Hematopoietic multipotent progenitor cell treated with erythropoietin and hydrocortisone succinate and interleukin-3 and kit ligand, for 17 days (in vitro differentiated cells): ENCODE measurements at places on chromosomes 13 and 19.

GRCh38 chr13:22027566-22027965 lies 356.7 kb downstream of the FGF9 start:
- DNase-seq = no peak

DNA sequence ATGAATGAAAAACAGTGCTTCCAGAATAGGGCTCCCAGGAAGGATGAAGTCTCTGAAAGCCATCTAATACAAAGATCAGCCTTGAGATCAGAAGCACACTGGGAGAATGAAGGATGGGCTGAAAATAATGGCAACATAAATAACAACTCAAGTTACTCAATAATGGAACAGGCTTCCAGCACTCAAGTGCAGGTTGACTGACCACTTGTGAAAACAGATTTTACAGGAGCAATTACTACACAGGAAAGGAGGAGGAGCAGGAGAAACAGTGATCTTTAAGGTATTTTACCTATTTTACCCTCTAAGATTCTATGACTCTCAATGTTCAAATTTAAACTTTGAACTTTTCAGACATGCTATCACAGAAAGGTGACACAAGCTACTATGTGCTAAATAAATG lies 106.0 kb downstream of the USP12 start:
- DNase-seq = no peak

DNA sequence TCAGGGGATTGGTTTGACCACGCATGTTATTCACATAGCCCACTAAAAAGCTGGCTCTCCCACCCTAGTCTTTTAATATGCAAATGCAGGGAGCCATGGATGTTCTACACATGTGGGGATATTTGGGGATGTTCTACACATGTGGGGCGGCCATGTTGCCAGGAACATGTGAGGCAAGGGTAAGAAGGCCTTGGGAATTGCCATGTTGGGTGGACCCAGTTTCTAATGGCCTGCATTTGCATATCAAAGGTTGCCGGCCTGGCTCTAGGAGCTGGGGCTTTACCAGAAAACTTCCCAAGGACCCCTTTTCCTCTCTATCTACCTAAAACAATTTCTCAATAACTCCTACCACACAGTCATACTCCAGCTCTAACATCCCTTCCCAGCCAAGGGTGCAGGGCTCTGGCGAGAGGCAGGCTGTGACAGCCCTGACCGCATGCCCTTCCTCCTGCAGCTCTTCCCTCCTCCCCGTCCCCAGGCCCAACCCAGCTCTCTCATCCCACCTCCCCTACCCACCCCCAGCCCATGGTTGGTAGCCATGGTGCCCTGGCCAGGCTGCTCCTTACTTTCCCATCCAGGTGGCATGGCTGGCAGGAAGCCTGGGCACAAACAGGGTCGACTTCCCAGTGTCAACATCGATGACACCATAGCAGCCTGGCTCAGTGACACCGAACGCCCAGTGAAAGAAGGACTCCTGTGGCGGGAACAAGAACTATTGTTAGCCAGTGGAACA lies 11.0 kb downstream of the PEPD start:
- no peak for DNase-seq

- no peak for DNase-seq
Measured at GRCh38 chr19:33715462-33715861, 81.2 kb upstream of the KCTD15 start.

- peak; percentile 63 for DNase-seq
Measured at GRCh38 chr19:56066152-56067023, 54.7 kb downstream of the ZNF787 start.

DNA sequence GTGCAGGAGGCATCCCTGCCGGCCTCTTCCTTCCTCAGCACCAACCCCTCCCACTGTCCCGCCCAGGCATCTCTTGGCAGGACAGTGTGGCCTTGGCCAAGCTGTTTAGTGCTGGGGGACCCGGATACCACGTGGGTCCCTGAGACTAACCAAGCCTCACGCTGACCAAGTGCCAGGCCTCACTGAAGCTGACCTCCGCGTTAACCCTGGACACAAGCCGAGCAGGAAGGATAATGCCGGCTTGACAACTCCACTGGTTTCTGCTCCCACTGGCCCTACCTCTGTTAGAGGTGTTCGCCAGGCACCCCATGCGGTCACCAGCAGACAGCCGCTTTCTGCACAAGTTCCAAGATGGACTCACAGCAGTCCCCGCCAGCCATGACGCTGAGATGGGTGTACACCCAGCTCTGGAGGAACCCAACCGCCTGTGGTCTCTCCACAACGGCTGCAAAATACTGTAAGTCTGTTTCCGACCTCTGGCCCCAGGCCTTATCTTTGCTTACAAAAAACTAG lies 12.4 kb downstream of the GRTP1 start:
- no peak for DNase-seq

DNA sequence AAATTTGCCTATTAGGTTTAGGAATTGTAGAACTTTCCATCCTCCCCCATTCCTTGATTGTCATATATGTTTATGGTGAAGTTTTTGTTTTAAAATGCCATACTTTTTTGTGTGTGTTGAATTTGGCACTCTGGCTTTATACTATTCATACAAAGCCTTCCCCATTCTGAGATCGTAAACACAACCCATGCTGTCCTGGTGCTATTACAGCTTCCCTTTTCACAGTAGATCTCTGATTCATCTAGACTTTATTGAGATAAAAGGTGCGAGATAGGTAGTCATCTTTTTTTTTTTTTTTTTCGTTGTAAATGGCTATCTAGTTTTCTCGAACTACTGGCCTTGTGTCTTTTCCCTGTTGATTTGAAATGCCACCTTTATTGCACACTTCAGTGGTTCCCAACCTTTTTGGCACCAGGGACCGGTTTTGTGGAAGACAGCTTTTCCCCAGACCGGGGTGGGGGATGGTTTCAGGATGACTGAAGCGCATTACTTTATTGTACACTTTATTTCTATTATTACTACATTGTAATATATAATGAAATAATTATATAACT lies 94.6 kb downstream of the LRCH1 start:
- DNase-seq = no peak

DNA sequence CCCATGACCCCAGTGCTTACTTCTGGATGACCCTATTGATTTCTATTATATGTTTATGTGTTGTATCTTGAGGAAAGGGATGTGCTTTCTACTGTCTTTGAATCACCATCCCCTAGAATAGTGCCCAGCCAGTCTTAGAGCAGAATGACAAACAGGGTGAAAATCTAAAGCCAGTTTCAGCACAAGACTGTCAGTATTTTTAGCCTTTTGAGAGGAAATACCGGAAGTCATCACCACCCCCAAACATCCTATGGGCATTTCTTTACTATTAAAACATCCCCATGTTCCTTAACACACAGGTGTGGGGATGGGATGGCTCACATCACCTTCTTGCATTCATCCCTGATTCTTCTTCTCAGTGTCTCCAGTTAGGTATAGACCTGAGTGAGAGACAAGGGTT lies 52.1 kb upstream of the UBE2L5 start:
- DNase-seq = no peak

GRCh38 chr19:8662263-8662662 lies 31.8 kb downstream of the NFILZ start:
- no peak for DNase-seq

- no peak for DNase-seq
Measured at GRCh38 chr19:14406645-14407401, 12.3 kb downstream of the DDX39A start.

DNA sequence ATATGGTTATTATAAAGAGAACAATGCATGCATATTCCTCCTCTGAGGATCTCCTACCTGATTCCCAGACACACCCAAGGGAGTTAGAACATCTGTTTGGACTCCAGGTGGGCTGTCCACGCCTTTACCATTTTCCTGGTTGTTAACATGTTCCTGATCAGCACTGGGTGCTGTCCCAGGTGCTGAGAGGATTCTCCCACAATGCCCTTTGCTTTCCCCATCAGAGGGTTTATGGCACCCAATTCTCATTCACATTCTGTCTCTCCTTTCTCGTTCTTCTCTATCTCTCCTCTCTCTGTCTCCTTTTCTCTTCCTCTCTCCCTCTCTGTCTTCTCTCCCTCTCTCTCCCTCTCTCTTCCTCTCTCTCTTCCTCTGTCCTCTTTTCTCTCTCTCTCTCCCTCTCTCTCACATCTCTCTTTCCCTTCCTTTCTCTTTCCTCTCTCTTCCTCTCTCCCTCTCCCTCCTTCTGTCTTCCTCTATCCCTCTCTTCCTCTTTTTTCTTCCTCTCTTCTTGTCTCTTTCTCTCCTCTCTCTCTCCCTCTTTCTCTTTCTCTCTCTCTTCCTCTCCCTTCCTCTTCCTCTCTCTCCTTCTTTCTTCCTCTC lies 3.3 kb upstream of the RDH13 start:
- DNase-seq = no peak

GRCh38 chr13:93797463-93797862 lies 570.9 kb downstream of the GPC6 start:
- no peak for DNase-seq

DNA sequence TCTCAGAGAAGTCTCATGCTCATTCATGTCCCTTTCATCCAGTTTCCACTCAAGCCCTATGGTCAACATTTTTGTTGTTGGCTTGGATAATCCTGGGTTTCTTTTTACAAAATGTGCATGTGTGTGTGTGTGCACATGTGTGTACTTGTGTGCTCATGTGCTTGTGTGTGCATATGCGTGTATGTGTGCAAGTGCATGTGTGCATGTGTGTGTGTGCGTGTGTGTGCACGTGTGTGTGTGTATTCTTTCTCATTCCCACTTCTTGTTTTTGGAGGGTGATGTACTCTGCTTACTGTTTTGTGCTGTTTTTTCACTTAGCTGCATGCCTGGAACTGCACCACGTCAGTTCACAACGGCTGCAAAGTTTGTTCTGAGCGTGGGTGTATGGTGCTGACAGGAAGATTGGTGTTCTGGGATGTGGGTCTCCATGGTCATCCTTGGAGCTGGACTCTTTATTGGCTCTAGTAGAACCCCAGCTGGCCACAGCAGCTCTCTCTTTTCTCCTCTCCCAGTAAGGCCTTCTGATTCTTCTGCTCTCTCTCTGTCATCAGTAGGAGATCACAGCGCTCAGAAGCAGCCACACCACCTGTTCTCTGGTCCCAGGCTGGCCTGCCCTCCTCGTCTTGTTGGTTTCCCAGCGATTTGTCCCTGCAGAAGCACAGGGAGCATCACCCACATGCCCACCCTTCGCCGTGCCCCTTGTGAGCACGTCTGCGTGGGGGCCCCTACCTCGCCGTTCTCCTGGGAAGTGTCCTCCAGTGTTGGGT lies 60.8 kb downstream of the SOX1 start:
- no peak for DNase-seq

GRCh38 chr19:57248646-57249045 lies 8.2 kb downstream of the ZNF805 start:
- DNase-seq = no peak

DNA sequence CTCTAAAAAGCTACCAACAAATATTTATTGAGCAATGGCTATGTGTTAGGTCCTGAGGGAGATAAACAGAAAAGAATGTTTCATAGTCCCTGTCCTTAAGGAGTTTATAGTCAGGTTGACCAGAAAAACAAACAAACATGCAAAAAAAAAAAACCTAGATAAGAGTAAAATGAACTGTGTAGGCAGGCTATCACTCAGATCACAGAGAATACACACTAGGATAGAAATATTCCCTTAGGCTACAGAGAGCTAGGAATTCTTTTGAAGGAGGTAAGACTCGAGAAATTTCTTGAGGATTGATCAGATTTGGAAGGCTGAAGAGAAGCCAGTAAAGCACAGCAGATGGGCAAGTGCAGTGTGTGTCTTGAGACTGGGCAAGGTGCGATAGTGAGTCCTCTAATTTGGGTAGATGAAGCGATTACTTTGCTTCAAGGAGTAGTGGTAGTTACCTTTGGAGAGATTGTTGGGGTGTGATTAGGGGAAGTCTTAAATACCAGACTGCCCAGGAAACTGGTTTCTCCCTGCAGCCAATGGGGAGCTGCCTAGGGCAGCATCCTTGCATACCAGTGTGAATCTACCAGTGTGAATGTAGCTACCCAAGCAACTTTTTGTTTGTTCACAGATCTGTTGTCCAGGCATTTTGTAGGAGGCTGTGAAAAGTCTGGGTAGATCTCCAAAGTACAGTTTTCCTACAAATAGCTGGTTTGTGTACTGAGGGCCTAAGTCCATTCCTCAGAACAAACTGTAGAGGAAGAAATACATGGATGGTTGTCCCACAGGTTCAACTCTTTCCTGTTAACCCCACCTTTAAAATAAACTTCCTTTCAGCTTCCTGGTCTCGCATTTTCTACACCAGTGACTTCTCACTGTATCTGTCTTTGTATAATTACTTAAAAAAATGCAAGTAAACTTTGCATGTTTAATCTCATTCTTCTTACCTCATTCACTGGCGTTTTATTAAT lies 314.1 kb downstream of the KLF5 start:
- DNase-seq = no peak

GRCh38 chr19:13255041-13255718 lies 105.0 kb downstream of the IER2 start:
- DNase-seq = no peak

DNA sequence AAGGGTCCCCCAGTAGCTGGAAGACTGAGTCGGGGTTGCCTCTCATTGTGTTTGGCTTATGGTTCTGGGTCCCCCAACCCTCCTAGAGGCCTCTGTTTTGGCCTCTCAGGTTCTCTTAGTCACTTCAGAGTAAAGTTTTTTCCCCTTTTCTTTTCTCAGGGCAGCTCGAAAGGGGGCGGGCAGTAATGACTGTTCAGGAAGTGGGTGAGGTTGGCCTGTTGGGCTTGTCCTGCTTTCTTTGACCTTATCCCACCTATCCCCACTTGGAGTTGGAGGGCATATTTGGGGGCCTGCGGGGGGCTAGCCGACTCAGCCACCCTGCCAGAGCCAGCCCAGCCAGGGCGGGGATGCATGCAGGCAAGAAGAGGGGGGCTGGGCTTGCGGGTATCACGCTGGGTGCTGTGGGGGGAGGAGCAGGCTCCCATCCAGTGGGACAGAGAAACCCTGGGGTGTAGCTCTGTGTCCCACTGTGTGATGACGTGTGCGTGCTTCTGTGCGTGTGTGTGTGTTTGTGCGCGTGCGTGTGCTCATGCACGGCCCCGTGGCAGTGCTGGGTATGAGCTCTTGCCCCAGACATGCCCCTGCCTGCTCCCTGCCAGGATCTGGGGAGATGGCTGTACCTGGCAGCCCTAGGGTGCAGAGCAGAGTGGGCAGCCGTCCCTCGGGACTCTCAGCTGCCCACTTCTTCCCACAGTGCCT lies 1.4 kb downstream of the CIC start:
- peak; percentile 83 for DNase-seq

DNA sequence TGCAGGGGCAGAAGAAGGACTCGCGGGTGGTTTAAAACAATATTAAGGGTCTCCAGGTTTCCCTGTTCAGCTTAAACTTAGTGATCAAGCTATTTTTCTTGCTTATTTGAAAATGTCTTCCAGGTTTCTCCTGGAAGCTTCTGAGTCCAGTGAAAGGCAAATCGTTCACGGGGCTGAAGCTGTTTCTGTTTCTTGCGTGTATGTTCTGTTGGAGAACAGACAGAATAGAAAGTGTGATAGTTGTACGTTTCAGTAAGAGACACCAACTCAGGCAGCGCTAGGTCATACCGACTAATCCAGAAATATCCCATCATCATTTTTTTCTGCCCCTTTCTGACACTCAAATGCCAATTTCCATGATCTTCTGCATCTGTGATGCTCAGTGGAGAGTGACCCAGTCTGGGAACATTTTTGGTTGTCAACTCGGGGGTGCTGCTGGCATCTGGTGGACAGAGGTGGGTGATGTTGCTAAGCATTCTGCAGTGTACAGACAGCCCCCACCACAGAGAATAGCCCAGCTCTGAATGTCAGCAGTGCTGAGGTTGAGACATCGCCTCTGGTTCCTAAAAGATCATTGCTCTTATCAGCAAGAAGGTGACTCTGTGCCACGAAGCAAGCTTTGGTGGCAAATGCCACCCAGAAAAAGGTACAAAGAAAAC lies 4.3 kb downstream of the KLF2 start:
- no peak for DNase-seq

- DNase-seq = no peak
Measured at GRCh38 chr13:110186231-110186855, 120.6 kb downstream of the COL4A1 start.

GRCh38 chr19:18774107-18774506 lies 17.0 kb downstream of the COMP start:
- DNase-seq = no peak
